ENCODE measurements at places on chromosomes 6 and 20.

- DNase-seq: no peak
These were observed 28.7 kb downstream of the COX4I2 start for GRCh38 chr20:31666258-31667042.

- DNase-seq: no peak
These were observed 539.4 kb upstream of the BTBD3 start for GRCh38 chr20:11378252-11378651.

GRCh38 chr6:154615483-154616025, 105.1 kb upstream of the CNKSR3 start:
- no peak for DNase-seq

GRCh38 chr6:25735261-25735660, 19.3 kb upstream of the SLC17A4 start:
- no peak for DNase-seq

- no peak for DNase-seq
These were observed 1235.4 kb upstream of the GJE1 start for GRCh38 chr6:140897349-140897748.

- DNase-seq: no peak
These were observed 14.5 kb upstream of the WFDC12 start for GRCh38 chr20:45138561-45139300.

DNA sequence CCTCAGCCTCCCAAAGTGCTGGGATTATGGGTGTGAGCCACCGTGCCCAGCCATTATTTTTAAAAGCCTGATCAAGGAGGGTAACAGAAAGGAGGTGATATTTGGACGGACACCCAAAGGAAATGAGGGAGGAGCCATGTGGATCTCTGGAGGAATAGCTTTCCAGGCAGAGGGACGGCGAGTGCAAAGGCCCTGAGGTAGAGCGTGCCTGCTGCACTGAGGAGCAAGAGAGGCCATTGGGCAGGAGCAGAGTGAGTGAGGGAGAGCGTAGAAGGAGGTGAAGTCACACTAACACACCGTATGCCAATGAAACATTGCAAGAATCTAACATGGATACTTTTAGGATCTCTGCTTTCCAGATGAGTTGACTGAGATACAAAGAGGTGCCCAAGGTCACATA, 58.9 kb upstream of the ZNFX1 start:
- DNase-seq: no peak

DNA sequence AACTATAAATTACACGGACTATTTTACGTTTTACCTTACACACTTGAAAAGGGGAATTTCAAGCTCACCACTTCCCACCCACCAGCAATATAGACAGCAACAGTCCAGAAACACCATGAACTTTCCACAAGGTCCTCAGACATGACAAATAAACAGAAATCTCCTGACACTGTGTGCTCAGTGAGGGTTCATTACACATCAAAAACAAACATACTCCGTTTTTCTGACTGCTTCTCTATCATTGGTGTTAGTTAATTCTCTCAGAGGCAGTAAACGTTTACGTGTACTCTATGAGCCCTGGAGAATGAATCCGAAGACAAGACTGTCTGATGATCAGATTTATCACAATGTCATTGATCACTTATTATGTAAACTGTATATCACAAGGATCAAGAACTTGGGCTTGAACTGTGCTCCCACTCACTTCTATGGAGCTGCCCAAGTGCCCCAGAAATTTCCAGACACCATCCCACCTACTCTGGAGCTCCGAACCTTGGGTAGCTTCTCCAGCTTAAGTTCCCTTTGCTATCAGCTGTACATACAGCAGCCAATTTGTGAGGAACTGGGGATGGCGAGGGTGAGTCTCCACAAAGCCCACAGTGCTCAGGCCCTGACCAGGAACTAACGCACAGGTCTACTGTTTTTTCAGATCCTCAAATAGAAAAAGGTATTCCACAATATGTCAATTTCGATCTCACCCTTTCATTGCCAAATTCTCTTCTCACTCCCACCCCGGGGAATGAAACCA, 86.0 kb downstream of the ALDH8A1 start:
- no peak for DNase-seq

DNA sequence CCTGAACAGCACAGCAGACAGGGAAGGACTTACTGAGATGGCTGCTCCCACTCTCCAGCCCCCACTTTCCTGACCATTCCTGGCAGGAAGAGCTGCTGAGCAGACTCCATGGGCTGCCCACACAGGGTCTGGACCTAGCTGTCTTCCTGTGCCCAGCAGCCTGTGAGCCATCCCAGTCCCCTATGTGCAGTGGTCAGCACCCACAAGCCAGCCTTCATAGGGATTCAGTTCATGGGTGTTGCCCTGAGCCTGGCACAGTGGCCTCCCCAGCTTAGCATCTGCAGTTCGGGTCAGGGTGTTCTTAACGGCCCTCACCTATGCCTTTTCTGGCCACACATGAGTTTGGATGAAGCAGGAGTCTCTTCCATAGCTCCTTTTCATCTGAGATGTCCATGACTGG, 32.0 kb downstream of the UBD start:
- DNase-seq: no peak

DNA sequence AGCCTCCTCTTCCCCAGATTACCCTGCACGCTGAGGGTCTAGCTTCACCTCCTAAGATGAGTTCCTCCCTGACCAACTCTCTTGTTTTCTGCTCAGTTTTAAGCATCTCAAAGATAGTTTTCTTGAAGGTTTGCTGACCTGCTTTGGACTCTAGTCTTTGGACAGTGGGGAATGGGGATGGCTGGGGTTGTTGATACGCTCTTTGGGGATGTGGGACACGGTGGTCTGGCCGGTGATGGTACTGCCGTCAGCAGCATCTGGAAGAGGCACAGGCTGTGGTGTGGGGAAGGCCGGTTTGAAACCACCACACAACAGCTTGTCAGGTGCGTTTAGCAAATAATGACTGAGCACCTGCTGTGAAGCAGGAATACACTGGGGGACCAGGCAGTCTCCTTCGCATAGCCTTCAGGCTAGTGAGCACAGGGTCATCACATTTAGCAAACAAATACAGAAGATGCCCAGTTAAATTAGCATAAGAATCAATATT, 94.1 kb downstream of the TMEM242 start:
- DNase-seq: no peak

DNA sequence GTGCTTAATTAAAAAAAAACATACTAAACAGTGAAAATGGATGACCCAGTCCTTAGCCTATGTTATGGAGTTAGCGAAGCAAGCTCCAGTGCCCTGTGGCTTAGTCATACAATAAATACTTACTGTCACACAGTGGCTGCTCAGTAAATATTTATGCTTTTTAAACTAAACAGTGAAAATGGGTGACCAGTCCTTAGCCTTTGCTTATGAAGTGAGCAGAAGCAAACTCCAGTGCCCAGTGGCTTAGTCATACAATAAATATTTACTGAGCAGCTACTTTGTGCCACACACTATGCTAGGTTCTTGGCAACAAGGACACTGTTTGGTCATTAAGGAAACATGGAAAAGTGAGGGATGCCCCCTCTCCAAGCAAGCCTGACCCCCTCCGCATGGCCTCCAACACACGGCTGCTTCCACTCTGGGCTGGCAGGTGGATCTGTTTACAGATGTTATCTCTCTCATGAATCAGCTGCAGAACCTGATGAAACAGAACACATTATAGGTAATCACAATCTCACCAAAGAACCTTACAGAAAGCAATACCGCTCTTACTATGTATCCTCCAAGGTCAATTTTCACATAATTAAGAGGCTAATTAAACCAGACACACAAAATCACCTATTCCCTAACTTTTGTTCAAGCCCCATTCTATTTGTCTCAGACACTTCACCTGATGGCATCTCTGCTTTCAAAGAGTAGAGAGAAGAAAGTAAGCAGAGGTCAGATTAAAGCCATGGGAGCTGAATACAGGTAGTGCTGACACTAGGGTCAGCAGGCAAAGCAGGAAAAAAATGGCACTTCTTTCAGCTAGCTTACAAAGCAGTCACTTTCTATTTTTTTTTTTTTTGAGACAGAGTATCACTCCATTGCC, 27.3 kb downstream of the CDK5RAP1 start:
- no peak for DNase-seq

DNA sequence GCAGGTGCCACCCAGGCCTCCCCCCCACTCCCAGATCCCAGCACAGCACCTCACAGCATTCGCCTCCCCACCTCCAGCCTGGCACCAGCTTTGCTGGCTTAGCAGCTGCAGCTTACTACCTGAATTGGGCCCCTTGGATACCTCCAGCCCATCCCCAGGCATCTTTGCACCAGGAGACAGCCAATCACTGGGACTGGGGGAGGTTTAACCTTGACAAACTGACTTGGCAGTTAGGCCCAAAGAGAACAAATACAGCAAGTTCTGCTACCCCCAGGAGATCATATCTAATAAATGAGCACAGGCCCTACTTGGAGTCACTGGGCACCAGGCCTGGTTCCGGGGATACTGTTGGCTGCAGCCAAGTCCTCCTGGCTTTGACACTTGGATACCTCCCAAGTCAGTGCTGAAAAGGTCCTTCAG, 8.8 kb downstream of the PDRG1 start:
- no peak for DNase-seq

GRCh38 chr6:25623065-25623464, 28.9 kb upstream of the SCGN start:
- no peak for DNase-seq

- DNase-seq: no peak
These were observed 38.3 kb downstream of the PDRG1 start for GRCh38 chr20:31913431-31914157.

DNA sequence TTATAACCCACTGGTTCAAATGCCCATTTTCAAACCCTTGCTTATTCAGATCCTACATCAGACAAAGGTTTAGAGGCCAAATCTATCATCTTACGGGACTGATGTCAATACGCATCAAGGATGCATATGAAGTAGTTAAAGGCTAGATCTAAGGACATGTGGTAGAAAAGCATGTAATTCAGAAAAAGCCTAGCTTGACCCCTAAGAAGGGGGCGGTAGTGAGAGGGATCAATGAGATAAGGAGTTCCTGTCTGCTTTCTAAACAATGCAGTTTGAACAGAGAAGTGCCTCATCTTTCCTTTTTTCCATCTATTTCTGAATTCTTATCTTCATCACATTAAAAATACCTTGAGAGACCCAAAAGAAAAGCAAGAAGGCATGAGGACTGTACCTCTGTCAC, 237.7 kb downstream of the ARHGAP18 start:
- no peak for DNase-seq

DNA sequence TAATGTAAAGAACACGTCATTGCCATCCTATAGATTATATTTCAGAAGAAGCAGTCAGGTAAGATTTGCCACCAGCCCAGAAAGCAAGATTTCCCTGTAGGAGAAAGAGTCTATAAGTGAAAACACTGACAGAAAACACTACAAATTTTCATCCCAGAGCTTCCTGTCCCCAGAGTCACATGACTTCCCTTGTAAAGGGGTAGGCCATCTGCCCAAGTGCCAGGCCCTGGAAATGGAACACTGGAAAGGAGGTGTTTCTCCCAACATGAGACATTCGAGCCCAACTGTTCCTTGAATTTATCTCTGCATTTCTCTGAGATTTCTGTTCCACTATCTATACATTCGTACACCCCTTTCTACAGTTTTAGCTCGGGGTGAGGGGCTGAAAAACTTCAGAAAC, 46.9 kb downstream of the RAMACL start:
- no peak for DNase-seq

- DNase-seq: no peak
These were observed 54.0 kb upstream of the RAB32 start for GRCh38 chr6:146489468-146490151.

DNA sequence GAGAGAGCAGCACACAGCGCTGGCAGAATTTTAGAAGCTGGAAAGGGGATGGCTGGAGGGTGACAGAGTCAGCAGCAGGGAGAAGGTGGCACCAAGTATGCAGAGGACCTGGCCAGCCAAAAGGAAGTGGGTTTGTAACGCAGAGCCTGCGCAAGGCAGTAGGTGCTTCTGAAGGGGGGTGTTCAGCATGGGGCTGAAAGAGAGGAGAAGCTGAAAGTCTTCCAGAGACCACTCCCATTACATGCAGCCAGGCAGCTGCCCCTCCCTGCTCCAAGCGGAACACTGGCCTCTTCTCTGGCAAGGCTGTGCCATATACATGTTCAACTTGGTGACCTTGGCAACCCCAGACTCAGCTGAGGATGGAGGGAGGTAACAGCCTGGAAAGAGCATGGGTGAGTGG, 42.1 kb upstream of the TULP1 start:
- DNase-seq: no peak

DNA sequence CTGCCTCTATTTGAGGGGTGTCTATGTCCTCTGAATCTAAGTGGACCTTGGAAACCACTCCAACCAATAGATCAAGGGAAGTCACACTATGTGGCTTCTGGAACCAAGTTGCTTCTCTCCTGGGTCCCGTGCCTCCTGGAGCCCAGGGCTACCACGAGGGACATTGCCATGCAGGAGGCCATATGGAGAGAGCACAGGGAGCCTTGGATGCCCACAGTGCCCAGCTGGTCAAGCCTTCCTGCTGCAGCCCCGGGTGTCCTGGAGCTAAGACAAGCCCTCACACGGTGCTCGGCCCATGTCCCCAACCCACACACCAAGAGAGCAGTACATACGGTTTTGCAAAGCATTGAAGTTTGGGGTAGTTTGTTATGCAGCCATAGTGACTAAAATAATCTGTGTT, 231.6 kb downstream of the SYNDIG1 start:
- no peak for DNase-seq

- DNase-seq: no peak
These were observed 35.8 kb upstream of the RNF217 start for GRCh38 chr6:124926435-124926834.

- DNase-seq: no peak
These were observed 49.1 kb downstream of the FOXF2 start for GRCh38 chr6:1438471-1438881.

- DNase-seq: no peak
These were observed 24.7 kb upstream of the CNKSR3 start for GRCh38 chr6:154535147-154535546.

DNA sequence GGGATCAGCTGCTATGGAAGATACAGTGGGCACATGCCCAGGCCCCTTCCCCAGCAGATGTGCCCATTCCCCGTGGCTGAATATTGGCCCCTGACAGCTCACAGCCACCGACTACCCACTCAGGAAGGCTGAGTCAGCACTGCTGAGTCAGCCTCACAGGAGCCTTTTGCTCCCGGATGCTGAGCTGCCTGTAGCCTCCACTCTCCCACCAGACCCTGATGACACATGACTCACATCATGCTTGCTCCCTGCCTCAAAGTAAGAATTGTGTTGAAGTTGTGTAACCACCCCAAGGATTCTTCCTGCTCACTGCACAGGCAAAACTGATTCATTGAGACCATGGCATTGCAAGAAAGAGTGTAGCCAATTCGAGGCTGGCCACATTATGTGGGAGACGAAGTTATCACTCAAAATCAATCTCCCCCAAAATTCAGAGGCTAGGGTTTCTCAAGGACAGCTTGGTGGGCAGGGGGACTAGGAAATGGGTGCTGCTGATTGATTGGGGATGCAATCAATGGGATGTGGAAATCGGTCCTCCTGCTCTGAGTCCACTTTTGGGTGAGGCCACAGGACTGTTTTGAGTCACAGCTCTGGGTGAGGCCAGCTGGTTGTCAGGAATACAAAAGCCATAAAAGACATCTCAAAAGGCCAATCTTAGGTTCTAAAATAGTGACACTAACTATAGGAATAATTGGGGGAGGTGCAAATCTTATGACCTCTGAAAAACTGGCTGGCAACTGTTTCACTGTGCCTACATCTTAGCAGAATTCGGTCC, 556.6 kb upstream of the CDH4 start:
- DNase-seq: no peak

- no peak for DNase-seq
These were observed 425.1 kb upstream of the SULF2 start for GRCh38 chr20:48210111-48211027.

Data from GOT3 (cell line).